8988T (cell line): ENCODE measurements at places on chromosomes 4 and X.

DNA sequence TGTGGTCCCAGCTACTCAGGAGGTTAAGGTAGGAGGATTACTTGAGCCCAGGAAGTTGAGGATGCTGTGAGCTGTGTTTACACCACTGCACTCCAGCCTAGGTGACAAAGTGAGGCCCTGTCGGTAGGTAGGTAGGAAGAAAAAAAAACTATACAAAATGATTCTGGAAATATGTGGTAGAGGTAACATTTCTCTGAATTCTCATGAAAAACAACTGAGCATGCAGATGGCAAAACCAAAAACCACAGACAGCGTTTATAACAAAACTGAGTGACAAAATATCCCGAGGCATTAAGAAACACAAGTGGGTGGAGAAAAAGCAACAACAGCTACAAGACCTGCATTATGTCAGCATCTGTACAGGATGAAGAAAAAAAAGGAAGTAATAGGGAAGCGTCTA, 211.7 kb downstream of the DLG3 start:
- no peak for DNase-seq

- DNase-seq = no peak
Measured at GRCh38 chrX:3549411-3549911, 164.0 kb downstream of the PRKX start.

GRCh38 chrX:112571388-112571787, 108.3 kb downstream of the LHFPL1 start:
- no peak for DNase-seq

- DNase-seq = no peak
Measured at GRCh38 chrX:84259868-84260267, 71.9 kb upstream of the RPS6KA6 start.

- no peak for DNase-seq
Measured at GRCh38 chrX:78042601-78043000, 61.4 kb upstream of the PGK1 start.

DNA sequence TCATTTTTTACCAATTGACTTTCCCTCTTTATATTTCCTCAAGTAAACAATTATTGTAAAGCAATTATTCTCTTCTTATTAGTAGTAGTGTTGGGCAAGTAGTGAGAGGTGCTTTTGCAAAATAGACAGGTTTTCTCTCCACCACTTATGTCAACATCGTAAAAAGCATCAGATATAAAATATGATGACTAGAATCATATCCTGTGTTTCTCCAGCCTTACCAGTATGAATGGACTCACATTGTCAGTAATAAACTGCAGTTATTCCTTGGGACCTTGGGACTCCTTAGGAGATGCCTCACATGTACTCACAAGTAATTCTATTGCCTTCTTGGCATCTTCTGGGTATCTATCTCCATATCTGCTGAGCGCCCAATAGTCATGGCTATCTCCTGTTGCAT, 40.4 kb upstream of the BRS3 start:
- DNase-seq = no peak

GRCh38 chr4:123127875-123128274, 205.5 kb upstream of the NUDT6 start:
- DNase-seq = no peak

DNA sequence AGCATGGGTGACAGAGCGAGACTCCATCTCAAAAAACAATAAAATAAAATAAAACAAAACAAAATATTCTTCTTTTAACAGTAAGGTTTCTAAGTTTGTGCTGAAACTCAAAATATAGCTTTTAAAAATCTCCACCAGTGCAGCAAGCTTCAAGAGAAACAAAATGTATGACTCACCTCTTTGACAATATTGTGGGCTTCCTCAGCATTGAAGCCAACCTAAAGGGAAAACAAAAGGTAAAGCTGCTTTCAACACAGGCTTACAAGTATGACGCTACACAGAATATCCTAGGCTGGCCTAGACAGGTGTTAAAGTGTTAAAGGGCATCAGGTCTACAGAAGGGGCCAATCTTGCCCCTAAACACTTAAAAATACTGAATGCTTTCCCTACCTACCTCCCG, 1.2 kb downstream of the DYNLT3 start:
- DNase-seq = no peak

DNA sequence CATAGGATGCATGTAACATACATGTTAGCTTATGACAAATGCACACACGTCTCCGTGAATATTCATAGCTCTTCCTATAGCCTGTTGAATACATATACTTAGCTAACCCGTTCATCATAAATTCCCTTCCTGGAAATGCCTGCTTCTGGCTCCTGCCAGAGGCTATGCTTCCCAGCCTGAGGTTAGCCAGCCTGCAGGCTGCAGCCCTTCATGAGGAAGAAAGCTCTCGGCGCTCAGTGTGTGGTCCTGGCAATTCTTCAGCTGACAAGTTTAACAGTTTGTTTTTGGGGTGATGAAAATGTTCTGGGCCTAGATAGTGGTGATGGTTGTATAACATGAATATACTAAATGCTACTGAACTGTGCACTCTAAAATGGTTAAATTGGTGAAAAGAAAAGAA, 48.8 kb upstream of the MAN2B2 start:
- DNase-seq = no peak

GRCh38 chr4:24979554-24979953, 51.2 kb downstream of the LGI2 start:
- no peak for DNase-seq

GRCh38 chr4:29708473-29708872, 1011.7 kb upstream of the PCDH7 start:
- DNase-seq = no peak

DNA sequence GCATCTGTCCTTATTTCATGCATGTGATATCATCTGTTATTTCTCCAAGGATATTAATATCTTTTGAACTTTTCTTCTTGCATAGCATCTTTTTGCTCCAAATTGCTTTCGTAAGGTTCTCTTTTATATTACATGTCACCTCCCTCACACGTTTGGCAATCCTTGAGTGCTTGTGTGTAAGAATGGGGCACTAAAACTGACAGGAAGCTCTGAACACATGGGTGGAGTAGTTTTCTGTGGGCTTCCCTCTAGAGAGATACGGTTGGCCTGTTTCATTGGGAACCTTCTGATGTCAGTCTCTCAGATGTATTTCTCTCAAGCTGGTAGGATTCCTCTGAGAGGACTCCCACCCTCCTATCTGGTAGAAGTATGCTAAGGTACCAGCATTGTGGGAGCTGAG, 223.0 kb downstream of the MID1 start:
- no peak for DNase-seq

DNA sequence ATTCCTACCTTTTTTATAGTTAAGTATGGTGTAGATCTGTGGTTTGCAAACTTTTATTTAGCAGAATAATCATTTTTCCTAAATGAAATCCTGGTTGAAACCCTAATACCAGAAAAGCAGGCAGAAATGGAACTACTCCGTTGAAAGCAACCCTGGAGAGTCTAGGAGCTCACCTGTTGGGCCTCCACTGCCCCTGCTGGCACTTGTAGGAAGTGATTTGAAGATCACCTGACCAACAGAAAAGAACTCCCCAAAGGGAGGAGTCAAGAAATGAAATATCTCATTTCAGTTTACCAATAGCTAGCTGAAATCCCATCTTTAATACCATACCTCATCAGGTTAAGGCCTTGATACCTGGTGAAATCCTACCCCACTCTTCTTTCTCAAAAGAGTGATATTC, 277.1 kb downstream of the KLHL13 start:
- DNase-seq = no peak

DNA sequence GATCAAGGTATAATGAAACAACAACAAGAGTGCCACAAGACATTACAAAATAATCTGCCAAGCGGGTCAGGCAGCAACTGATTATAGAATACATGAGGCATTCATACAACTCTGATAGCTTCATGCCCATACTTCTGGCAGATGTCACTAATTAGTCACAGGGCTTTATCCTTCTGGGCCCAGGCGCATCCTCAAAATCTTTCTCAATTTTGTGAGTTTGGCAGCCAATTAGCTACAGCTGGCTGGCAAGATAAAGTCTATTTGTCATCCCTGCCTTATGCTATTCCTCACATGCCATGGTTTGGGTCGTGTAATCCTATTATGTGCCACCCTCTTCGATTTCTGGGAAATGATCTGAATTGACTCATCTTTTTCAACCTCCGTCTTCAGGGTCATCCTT, 254.3 kb downstream of the PACRGL start:
- DNase-seq = no peak

DNA sequence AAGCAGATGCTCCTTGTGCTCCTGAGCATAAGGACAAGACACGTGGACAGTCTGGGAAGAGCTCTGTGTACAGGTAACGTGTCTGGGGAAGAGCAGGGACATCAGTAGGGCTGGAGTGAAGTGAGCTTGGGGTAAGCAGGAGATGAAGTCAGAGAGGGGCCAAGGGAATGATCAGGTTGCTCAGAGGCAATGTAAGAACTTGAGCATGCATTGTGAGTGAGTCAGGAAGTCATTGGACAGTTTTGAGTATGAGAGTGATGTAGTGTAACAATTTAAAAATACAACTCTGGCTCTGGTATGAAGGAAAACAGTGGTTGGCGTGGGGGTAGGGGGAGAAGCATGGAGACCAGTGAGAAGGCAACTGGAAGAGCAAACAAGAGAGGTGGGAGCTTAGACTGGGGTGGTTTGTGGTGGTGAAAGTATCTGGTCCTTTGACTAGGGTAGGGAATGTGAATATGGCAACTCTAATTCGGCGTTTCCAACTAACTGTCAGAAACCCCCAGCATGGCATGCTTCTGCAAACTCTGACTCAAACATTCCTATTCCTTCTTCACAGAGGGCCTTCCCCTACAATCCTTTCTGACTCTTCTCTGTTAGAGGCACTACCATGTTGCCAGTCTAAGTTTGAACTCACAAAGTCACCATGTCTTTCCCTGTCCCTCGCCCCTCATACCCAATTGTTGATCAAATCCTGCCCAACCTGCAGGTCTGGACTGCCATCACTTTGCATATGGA, 57.2 kb downstream of the STBD1 start:
- DNase-seq = no peak

DNA sequence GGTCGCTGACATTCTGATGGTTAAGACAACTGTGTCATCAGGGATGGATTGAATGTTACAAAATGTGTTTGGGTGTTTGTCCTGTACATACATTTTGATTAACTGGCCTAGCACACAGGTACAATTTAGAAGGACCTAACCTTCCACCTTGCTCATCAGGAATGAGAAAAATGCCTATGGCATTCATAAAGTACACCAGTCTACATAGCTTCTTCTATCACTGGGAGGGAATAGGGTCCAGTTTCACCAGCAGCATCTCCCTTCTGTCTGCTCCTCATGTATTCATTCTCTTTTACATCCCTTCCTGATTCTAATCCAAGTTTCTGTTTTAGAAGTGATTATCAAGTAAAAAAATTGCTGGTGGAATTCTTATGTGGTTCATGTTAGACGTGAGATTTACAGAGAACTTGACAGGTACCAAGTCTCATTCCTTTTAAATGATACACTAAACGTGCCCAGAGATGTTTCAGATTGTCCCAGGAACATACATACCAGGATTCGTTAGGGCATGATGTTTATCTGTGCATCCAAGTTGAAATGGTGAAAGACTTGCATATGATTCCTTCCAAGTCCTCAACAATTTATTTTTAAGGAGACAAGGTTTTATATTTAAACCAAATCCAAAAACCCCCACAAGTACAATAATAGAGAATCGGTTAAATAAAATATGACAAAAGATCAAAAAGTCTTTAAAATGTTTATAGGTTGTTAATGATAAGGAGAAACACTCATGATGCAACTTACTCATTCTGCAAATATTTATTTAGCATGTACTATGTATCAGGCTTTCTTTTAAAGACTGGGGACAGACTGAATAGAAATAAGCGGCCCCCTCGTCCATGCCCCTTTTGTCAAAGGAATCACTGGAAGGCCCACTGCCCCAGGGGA, 359.1 kb downstream of the ZNF674 start:
- no peak for DNase-seq

DNA sequence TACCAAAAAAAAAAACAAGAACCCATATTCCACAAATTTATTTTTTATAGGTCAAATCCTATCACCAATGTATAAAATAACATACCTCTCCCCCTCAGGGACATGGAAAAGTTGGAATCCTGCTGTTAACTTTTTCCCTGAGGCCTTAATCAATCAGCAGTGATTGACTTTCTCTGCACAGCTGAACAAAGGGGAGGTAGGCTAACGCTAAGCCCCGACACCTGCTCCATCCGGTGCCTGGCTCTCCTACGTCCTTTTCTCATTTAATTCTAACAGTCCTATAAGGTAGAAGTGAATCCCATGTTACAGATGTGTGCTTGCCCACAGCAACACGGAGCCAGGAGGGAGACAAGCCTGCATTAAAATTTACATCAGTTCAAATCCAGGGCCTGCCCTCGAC, 2.8 kb downstream of the CENPU start:
- DNase-seq = no peak

GRCh38 chr4:94274912-94275311, 67.2 kb downstream of the SMARCAD1 start:
- no peak for DNase-seq

DNA sequence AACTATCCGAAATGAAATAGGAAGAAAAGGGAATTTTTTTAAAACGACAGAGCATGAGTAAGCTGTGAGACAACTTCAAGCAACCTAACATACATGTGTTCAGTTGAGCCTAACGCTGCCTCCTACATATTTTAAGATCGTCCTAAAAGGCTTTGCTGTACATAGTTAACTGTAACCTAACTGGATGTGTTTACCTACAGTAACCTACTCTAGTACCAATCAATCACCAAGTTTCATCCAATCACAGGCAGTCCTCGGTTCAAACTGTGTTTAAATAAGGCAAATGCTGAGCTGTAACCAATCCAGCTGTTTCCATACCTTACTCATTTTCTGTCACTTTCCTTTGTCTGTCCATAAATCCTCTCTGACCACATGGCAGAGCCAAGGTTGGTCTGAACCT, 17.1 kb downstream of the RCHY1 start:
- no peak for DNase-seq

DNA sequence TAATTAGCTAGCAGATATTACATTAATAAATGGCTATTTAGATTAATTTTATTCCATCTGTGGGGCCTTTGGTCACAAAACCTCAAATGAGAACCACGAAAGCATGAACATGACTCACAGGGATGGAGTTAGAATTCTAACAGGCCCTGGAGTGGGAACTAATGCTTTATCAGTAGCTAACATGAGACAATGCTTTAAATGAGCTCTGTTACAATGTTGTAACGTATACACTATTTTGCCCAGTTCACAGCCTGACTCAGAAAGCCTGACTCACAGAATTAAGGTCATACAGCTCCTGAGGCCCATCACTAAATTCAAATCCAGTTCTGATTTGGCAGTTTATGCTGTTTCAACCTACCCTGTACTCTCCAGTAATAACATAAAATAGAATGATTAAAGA, 23.2 kb downstream of the VEGFC start:
- DNase-seq = no peak
